ENCODE measurements at places on chromosomes 2 and 18.
A peak's percentile ranks its signal among the peaks of the same experiment; 100 is the strongest.

DNA sequence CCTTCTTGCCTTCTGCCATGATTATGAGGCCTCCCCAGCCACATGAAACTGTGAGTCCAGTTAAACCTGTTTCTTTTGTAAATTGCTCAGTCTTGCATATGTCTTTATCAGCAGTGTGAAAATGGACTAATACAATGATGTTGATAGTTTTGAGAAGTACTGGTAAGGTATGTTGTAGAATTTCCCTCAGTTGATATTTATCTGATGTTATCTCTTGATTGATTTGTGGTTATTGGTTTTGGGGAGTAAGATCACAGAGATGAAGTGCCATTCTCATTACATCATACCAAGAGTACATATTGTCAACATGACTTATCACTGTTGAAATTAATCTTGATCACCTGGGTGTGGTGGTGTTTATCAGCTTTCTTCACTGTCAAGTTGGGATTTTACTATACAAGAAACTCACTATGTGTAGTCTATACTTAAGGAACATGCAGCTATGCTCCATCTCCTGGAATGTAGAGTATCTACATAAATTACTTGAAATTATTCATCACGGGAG is 5.1 kb upstream of the SPAG16 start:
- no peak for DNase-seq

DNA sequence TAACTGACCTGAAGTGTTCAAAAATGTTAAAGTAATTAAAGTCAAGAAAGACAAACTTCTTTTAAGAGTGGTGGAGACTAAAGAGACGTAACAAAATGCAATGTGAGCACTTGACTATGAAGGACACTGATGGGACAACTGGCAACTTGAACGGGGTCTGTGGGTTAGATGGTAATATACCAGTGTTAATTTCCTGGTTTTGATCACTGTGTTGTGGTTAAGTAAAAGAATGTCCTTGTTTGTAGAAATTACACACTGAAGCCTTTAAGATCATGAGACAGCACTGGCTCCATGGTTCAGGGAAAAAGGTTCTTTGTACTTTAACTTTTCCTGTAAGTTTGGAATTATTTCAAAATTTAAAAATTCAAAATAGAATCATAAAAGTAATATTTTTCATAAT is 58.2 kb downstream of the REL start:
- no peak for DNase-seq

- DNase-seq, result peak; percentile 1
Observed at GRCh38 chr18:40075616-40076015, 1879.4 kb upstream of the PIK3C3 start.

GRCh38 chr2:176647325-176648165 is 378.3 kb downstream of the MTX2 start:
- DNase-seq, result no peak

GRCh38 chr2:70536517-70537055 is 17.0 kb downstream of the TGFA start:
- DNase-seq, result no peak

DNA sequence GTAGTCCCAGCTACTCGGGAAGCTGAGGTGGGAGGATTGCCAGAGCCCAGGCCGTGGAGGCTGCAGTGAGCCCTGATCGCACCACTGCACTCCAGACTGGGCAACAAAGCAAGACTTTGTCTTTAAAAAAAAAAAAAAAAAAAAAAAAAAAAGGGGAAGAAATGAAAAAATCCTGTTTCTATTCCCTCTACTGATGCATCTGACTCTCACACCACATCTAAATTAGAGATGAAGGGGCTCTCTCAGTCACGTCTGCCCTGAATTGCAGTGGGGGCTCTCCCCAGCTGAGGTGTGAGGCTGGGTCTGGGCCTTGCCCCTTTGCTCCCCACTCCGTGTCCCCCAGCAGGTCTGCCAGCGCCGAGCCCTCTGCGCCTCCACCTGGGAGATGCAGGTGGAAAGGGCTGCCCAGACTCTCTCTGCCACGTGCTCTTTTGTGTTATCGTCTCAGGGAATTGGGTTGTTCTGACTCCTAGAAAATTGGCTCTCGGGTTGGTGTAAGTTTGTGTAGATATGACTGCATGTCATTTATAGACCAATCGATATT is 30.2 kb downstream of the TRAPPC12 start:
- DNase-seq, result no peak

- peak; percentile 39 for DNase-seq
Observed at GRCh38 chr2:202871300-202872141, at the start of gene ICA1L. Gene ICA1L (minus strand): TSS chr2:202871766. CDS start chr2:202829009, 42,757 bp downstream.

- no peak for DNase-seq
Observed at GRCh38 chr2:48257456-48257855, 272.5 kb upstream of the STON1 start.

GRCh38 chr18:11868230-11868629 is 17.0 kb downstream of the CHMP1B start:
- no peak for DNase-seq

- DNase-seq, result no peak
Observed at GRCh38 chr2:3633089-3633981, 24.7 kb upstream of the ALLC start.

- DNase-seq, result no peak
Observed at GRCh38 chr18:54718408-54718773, 109.9 kb upstream of the RAB27B start.

GRCh38 chr2:159797543-159798375 is at the start of gene CD302:
Gene CD302 (minus strand): TSS chr2:159798208. CDS start chr2:159798198, 10 bp downstream.
- no peak for DNase-seq

- no peak for DNase-seq
Observed at GRCh38 chr2:223980803-223981202, 23.5 kb downstream of the MRPL44 start.

- no peak for DNase-seq
Observed at GRCh38 chr2:112924821-112925220, 13.9 kb downstream of the IL37 start.

- DNase-seq, result no peak
Observed at GRCh38 chr2:160407393-160408172, 86.0 kb downstream of the RBMS1 start.

DNA sequence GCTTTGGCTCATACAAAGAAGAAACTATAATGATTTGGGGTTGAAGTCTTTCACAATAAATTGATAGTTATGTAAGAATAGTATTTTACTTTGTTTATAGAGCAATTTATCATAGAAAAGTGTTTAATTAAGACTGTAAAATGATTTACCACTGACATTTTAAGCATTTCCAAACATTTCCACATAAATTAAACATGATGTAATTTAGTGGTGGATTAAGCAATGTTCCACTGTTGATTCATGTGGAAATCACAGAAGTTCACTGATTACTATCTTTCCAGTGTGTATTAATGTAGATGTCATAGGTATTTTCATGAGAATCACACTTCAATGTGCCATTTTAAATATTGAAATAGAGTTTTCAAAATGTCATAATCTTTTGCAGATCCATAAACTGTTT is 40.1 kb upstream of the GRB14 start:
- no peak for DNase-seq

- DNase-seq, result no peak
Observed at GRCh38 chr2:101828257-101828656, 130.8 kb downstream of the MAP4K4 start.

DNA sequence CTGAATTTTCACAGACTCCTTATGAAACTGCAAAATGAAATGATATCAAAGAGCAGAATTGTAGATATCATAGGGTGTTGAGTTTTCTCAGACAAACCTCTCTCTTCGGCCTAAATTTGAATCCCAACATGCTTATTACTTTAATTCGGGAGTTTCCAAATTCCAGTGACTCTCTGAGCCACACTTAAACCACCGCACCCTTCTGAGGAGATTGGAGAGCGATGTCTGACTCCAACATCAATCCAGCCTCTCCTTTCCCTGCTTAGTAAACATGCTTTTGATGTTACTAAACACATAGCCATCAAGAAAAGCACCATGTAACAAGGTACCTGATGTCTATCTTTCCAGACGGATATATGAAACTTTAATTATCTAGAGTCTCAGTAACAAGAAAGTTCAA is 103.1 kb upstream of the ARHGAP28 start:
- no peak for DNase-seq

DNA sequence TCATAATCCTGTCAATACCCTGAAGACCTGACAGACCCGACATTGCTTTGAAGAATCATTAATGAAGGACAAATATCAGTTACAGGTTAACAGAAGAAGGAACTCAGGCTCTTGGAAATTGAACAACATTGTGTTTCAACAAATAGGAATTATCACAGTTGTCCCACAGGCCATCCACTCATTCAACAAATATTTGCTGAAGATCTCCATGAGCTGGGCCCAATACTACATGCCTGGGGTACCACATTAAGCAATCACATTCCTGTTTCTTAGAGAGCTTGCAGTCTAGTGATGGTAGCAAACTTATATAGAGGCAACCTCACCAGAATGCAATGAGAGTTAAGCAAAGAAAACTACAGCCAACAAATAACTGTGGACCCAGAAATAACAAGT is 671.6 kb upstream of the ACVR2A start:
- no peak for DNase-seq

GRCh38 chr2:24576617-24577016 is 85.6 kb downstream of the NCOA1 start:
- no peak for DNase-seq

GRCh38 chr2:150466741-150467620 is 20.5 kb downstream of the RND3 start:
- DNase-seq, result no peak

DNA sequence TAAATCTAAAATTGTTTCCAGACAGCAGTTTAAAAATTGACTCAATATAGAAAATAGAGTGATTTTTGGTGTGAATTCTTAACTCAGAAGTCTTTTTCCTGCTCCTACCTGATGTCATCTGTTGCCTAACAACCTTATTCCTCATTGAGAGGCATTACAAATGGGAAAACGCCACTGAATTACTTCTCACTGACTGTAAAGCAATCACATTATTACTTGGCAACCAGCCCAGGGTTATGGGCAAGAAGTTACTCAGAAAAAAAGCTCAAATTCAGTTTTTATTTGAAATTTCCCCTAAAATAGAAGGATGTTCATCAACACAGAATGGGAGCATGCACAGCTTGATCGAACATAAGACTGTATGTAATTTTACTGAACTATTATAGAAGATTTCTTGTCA is 201.8 kb upstream of the GULP1 start:
- DNase-seq, result no peak

DNA sequence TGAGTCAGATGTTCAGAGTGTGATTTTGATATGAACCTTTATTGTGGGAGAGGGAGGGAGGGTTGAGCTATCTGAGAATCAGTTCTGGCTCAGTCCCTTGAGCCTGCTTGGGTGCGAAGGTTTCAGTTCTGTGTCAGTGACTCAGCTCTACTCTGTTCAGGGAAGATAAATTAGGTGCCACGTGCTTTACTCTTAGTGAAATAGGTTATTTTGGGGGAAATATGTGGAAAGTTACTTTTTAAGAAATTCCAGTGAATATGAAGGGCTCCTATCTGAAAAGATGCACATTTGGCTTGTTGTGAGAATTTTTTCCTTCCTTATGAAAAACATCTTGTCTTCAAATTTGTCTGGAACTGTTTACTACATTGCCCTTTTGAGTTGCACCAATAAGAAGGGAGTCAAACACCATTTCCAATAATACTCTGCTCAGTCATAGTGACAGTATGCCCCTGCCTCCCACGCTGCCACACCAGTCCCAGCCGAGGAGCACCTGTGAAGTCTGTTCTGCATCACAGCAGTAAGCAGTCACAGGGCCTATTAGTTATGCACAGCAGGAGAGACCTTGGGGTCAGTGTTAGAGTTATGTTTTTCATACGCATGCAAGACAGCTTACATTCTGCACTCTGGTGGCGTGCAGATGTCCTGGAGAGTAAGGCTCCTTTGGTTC is 32.8 kb upstream of the DNAH7 start:
- no peak for DNase-seq

- DNase-seq, result no peak
Observed at GRCh38 chr18:60656553-60656952, 284.0 kb upstream of the MC4R start.

- DNase-seq, result no peak
Observed at GRCh38 chr18:54020156-54020745, 204.2 kb downstream of the MBD2 start.

DNA sequence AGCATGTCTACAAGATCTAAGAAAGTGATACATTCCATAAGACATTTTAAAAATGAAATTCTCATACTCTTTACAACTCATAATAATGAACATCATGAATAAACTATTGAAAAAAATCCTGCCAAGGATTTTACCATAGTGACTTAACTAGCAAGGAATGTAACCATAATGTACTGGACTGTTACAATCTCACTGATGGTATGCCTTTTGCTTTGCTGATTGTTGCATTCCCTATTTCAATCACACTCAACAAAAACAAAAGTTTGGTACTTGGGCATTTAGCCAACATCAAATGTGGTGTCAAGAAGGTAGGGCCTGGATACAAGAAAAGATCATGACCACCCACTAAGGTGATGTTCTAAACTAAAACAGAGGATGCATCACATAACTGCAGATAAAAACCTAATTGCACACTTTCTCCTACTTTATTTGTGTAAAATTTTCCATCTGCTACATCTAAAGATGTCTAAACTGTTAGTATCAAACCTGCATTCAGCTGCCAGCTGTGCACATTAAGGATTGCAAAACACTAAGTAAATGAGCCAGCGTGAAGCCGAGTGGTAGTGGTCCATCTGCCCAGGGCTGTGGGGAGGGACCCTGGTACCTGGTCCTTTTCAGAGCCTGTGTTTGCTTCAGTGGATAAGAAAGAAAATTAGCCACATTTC is 564.4 kb downstream of the ZEB2 start:
- no peak for DNase-seq

DNA sequence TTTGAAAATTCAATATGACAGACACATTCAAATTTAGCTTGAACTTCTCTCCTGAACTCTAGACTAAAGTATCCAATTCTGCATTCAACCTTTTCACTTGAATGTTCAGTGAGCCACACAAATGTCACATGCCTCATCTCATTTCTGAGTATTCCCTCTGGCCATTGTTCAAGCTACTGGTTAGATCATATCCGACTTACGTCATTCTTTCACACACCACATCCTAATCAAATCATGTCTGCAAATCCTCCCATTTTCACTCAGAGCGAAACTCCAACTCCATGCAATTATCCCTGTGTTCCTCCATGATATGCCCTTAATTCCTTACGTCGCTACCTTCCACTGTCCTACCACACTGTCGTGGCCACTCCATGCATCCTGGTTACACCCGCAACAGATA is 425.1 kb downstream of the CBLN2 start:
- DNase-seq, result no peak

All from NCI-H2107 (cell line).